Muscle of back (tissue), 13 donors: ENCODE measurements at places on chromosomes 11 and 22.

DNA sequence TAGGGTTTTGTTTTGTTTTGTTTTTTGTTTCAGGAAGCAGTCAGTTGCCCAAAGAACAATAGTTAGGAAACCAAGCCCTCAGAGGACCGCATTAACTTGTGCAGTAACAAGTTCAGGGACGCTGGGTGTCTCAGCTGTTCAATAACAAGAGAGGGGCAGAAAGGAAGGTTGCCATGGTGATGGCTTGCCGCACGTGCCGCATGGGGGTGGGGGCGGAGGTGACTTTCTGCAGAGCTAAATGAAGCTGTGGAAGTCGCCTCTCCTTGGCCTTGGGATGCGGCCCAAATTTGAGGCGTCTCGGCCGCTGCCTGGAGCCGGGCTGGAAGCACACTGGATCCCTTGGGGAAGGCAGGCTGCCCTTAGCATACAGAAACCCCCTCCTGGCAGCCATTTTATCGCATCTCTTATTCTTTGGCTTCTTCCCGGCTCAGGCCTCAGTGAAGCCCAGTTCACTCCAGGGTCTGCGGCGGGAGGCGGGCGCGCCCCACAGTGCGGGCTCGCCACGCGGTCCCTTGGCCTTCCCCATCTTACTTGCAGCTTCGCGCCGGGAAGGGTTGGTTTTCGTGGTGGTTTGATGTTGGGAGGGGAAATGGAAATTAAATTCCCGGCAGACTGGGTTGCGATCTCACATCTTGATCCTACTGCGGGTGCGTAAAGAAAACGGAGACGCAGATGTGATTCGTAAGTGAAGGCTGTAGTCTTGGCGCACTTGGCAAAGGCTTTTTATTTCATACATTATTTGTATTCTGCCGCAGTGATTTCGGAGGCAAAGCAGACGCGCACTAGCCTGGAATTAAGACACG, 94.3 kb downstream of the SLC17A6 start:
- DNase-seq: peak; percentile 95

DNA sequence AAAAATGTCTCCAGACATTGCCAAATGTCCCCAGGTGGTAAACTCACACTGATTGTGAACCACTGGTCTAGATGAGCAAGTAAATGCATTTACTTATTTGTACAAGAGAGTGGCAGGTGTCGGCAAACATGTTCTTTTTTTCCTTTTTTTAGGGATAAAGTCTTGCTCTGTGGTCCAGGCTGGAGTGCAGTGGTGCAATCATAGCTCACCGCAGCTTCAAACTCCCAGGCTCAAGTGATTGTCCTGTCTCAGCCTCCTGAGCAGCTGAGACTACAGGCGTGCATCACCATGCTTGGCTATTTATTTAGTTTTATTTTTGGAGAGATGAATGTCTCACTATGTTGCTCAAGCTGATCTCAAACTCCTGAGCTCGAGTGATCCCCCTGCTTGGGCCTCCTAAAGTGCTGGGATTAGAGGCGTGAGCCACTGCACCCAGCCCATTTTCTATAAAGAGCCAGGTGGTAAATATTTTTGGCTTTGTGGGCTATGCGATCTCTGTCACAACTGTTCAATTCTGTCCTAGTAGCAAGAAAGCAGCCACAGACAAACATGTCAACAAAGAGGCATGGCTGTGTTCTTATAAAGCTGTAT, 1.4 kb downstream of the VPREB1 start:
- peak; percentile 12 for DNase-seq

GRCh38 chr11:111307472-111308108, 9.2 kb downstream of the POU2AF3 start:
- no peak for DNase-seq

- no peak for DNase-seq
Observed at GRCh38 chr22:19818324-19819207, 36.1 kb downstream of the GNB1L start.

GRCh38 chr11:75597636-75598035, 35.6 kb downstream of the SERPINH1 start:
- DNase-seq: no peak

DNA sequence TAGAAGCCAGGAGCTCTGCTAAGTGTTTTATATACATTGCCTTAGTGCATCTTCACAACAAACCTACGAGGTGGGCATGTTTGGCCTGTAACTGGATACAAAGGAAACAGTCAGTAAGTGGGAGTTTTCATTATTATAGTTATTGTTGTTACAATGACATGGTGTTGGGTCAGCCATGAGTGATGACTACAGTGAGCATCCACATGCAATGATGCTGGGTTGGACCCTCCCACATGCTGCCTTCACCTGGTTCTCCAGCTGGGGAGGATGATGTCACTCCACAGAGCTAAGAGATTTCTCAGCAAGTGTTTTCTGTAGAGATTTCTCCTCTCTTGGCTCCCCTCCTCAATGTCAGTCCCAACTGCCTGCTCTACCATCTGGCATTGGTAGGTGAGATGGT, 59.3 kb downstream of the EHF start:
- no peak for DNase-seq

DNA sequence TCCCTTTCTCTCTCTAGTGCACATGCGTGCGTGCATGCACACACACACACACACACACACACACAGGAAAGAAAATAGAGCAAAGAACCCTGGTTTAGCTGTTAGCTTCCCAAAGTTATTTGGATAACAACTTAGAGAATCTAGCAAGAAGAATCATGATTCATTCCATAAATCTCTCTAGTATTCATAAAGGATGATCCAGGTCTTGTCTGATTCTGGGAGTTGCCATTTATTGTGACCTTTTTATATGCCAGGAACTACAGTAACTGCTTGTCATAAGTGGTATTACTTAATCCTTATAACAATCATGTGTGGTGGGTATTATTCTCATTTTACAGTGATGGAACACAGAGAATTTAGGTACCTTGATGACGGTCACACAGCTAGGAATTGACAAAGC, 141.5 kb upstream of the MTMR2 start:
- no peak for DNase-seq

GRCh38 chr11:79150320-79150719, 290.5 kb downstream of the TENM4 start:
- no peak for DNase-seq

DNA sequence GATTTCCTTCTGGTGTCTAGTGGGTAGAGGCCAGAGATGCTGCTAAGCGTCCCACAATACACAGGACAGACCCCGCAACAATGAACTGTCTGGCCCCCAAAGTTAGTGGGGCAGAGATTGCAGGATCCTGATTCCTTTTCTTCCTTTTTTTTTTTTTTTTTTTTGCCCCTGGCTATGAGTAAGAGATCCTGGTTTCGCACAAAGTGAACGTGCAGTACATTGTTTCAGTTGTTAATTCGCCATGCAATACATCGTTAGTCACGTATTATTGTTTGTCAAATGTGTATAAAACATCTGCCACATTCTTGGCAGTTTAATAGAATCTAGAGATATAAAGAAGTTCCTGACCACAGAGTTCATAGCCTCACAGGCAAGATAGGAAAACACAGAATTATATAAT, 20.2 kb downstream of the ST3GAL4 start:
- DNase-seq: no peak

DNA sequence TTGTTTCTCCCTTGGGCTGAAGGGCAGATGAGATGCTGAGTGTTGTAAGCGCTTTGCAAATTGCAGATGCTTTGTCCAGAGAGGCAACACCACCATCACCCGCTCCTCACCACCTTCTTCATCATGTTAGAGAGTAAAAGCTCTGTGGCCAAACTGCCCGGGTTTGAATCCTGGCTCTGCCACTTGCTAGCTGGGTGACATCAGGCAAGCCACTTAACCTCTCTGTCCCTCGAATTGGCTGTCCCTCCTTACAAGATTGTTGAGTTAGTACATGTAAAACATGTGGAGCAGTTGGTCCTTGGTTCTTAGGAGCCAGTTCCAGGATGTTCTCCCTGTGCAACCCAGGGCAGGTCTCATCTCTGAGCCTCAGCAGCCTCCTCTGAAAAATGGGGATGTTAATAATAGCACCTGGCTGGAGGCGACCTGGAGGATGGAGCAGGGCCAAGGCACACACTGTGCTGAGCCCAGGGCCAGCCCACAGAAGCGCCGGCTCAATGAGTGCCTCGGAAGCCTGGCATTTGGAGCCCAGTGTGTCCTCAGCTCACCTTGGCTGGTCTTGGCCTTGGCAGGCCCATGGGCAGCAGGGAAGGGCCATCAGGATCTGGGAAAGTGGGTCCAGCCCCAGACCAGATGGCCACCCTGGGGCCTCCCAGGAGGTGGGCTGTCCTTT, 10.5 kb downstream of the C11orf86 start:
- no peak for DNase-seq

DNA sequence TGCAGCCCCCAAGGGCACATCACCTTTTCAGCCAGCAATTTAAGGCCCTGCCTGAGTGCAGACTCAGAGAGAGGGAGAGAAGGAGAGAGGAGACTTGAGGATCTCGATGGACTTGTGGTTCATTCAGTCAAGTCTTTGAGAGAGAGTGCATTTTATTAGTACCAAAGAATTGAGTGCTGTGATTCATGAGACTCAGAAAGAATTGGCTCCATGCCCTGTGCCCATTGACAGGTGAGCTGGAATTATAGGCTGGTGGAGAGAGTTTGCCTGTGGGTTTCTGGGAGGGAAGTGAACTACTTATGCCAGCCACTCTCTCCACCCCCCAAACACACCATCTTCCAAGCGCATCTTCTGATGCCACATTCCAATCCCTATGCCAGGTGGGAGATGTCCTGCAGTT, 236.8 kb downstream of the MN1 start:
- DNase-seq: no peak

DNA sequence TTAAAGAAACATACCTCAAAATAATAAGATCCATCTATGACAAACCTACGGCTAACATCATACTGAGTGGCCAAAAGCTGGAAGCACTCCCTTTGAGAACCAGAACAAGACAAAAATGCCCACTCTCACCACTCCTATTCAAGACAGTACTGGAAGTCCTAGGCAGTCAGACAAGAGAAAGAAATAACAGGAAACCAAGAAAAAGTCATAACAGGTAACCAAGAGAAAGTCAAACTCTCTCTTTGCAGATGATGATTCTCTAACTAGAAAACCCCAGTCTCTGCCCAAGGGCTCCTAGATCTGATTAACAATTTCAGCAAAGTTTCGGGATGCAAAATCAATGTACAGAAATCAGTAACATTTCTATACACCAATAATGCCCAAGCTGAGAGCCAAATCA, 35.6 kb downstream of the TMEM123 start:
- DNase-seq: no peak
